Activated naive CD8-positive, alpha-beta T cell treated with anti-CD3 and anti-CD28 coated beads for 36 hours (primary cell): ENCODE measurements at places on chromosomes 3 and 15. TPM values are rescaled to one million over a fixed set of nuclear protein-coding genes. Genes with fewer than 3 reads are reported as not detected.

PRTG gene
- not detected for total RNA-seq

LTK gene
- total RNA-seq, result not detected

CPLX3 gene
- not detected for total RNA-seq

CFAP44 gene
- 3.5 TPM for total RNA-seq

CLDN11 gene
- total RNA-seq, result not detected

LSAMP gene
- total RNA-seq, result not detected

IL1RAP gene
- total RNA-seq, result 8.2 TPM

SPATA12 gene
- total RNA-seq, result not detected

TGM5 gene
- total RNA-seq, result 0.38 TPM

LRRIQ4 gene
- total RNA-seq, result 0.18 TPM

KLF15 gene
- total RNA-seq, result 0.41 TPM

DZIP1L gene
- total RNA-seq, result 0.29 TPM

CD96 gene
- total RNA-seq, result 70.3 TPM

SMAD6 gene
- 0.04 TPM for total RNA-seq

FBXO40 gene
- total RNA-seq, result not detected

SAMD7 gene
- not detected for total RNA-seq

ZNF662 gene
- total RNA-seq, result 5.3 TPM

PLSCR5 gene
- total RNA-seq, result not detected

SCAANT1 gene
- not detected for total RNA-seq

CCR8 gene
- not detected for total RNA-seq

ACP3 gene
- total RNA-seq, result not detected

TXNRD3 gene
- total RNA-seq, result 4.1 TPM

SLC24A5 gene
- total RNA-seq, result not detected

UBAP1L gene
- total RNA-seq, result 2.7 TPM

GATA2 gene
- not detected for total RNA-seq

FHIT gene
- 9.0 TPM for total RNA-seq

TM4SF1 gene
- total RNA-seq, result not detected

TIMP4 gene
- total RNA-seq, result not detected

KIF9 gene
- 6.9 TPM for total RNA-seq

BOC gene
- total RNA-seq, result 0.44 TPM

BMF gene
- 5.4 TPM for total RNA-seq

CPN2 gene
- not detected for total RNA-seq

ILDR1 gene
- total RNA-seq, result not detected
